ENCODE measurements at places on chromosomes 12 and 14.

GRCh38 chr14:74444866-74445265, 18.9 kb upstream of the SYNDIG1L start:
- no peak for DNase-seq

DNA sequence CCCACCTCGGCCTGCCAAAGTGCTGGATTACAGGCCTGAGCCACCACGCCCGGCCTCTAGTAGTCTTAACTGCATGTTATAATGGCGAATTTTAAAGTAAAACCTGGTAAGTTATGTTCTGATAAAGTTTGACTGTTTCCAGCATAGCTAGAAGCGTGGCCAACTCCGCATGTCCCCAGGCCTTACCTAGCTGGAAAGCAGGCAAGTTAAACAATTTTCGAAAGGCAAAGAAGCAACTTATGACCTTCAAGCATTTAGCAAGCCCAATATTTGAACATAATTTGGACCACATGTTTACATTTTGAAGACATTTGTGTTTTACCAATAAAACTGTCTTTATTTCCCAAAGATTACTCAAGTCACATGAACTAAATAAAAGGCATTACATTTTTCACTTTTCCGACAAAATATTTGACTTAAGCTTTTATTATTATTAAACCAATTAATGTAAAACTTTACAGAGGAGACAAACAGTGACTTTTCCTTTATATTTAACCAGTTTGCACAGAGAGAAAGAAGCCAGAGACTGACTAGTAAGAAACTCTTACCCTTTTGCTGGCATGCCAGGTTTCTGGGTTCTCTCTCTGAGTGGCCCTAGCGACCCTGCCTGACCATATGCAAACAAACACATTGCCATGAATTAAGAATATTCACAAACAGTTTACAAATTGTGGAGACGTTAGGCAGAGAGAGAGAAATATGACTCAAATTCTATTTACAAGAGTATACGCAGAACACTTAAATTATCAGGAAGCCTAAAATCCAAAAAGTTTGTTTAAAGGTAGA, 106.3 kb downstream of the RIN3 start:
- DNase-seq, result no peak

- DNase-seq, result no peak
These were observed 260.4 kb downstream of the ZFP36L1 start for GRCh38 chr14:68532496-68532895.

DNA sequence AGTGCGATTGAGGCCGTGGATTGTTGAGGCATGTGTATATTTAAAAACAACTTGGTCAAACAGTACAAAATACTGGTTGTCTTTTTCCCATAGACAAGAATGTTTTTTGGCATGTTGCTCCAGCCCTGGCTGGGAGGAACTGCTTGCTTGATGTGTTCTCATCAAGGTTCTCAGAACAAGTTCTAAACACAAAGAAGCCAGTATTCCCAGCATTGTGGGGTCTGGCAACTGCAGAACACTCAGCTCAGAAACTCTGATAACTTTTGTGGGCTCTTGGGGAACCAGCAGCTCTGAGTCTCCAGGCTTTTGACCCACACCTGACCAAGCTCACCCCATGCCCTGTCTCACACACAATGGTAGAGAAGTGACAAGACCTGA, 27.1 kb upstream of the DICER1 start:
- DNase-seq, result no peak

DNA sequence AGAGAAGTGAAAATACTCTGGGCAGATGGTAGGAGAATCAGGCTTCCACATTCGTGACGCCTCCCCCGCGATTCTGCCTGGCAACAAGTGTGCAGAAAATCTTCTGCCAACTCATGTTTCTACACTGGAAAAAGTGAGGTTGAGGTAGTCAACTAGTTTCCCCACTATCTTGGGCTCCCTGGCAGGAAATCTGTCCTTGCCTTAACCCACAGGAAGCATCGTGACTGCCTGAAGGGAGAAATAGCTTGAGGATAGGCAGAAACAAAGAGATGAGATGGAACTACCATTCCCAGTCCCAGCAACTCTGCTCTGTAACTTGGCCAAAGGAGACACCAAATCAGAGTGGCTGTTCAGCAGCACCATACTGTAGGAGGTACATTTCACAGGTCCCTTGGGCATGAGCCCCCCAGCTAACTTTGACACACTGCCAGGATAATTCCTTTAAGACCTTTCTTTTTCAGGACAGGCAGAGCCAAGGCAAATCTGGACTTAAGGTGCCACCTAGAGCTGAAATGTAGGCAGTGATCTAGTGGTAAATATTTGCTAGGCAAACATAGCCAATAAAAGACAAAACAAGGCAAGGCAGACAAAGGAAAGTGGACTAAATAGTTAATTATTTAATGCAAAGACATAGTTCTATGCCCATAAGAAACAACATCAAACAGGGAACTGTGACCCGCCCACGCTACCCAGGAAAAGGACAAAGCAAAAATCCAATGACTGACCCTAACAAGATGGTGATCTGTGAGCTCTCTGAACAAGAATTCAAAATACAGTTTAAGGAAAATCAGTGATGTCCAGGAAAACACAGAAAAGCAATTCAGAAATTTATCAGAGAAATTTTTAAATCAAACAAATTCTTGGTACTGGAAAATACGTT, 205.1 kb downstream of the PTPRO start:
- no peak for DNase-seq

DNA sequence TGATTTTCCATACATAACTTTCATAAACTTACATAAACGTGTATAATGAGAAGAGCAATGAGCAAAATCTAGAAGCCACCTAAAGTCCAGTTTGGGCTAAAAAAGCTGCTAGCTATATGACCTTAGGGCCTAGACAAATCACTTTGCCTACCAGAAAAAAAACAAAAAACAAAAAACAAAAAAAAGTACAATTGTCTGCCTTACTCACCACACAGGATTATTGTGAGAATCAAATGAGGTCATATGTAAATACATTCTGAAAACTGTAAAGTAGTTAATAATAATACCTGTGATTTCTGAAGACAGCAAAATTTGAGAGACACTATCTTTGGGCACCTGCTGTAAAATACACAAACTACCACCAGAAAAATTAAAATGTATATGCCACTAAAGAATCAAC, 4.2 kb downstream of the ATP2B1 start:
- DNase-seq, result no peak

DNA sequence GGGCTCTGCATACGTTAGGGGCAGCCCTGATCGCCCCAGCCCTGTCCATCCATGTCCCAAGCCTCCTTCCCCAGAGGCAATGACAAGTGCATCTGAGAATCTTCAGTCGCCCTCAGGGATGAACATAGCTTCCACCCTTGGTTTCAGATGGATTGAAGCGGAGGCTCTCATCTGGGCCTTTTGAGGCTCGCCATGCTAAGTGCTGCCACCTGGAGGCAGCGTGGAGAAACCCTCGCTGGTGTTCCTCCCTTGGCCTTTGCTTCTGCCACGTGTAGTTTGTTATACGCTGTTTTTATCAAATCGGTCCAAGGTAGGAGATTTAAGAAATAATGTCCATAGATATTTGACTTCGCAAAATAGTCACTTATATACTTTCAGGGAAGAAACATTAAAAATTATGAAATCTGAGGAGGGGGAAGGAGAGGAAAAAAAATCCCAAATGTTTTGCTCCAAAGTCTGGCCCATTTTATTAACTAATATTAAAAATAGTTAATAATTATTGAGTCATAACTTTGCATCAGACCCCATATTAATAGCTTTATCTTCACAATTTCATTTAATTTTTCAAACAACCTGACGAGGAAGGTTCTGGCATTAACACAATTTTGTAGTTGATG, 28.8 kb upstream of the LRRC10 start:
- peak; percentile 35 for DNase-seq

DNA sequence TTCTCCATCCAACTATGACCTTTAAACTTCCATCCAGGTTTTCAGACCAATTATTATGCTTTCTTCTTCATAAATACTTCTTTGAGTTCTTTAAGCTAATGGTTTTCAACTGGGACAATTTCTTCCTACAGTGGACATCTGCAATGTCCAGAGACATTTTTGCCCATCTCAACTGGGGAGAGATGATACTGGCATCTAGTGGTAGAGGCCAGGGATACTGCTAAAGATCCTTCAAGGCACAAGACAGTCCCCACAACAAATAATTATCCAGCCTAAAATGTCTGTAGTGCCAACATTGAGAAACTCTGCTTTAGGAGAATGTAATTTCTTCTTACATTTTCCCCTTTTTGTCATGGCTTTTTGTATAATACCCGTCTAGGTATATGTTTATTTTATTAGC, 10.6 kb downstream of the TRHDE start:
- no peak for DNase-seq

GRCh38 chr14:84323450-84323849, 1206.5 kb upstream of the FLRT2 start:
- DNase-seq, result no peak

DNA sequence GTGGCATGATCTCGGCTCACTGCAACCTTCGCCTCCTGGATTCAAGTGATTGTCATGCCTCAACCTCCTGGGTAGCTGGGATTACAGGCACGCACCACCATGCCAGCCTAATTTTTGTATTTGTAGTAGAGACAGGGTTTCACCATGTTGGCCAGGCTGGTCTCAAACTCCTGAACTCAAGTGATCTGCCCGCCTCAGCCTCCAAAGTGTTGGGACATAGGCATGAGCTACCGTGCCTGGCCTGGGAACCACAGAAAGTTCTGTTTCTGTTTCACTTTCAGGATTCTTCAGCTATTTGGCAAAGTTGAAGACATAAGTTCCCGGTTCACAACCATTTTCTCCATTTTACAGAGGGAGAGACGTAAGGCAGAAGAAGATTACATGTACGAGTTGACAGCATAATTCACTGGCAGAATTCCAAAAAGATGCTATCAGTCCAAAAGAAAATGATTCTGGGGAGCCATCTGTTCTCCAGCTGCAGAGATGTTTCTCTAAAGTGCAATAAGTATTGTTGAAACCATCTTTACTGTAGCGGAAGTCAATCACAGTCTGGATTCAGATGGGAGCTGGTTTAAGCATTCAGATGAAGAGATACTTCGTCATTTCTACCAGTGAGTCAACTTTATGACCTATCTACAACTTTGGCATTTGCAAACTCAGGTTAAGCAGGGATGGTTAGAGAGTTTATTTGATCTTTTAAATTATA, 8.1 kb upstream of the RNF34 start:
- DNase-seq, result no peak

DNA sequence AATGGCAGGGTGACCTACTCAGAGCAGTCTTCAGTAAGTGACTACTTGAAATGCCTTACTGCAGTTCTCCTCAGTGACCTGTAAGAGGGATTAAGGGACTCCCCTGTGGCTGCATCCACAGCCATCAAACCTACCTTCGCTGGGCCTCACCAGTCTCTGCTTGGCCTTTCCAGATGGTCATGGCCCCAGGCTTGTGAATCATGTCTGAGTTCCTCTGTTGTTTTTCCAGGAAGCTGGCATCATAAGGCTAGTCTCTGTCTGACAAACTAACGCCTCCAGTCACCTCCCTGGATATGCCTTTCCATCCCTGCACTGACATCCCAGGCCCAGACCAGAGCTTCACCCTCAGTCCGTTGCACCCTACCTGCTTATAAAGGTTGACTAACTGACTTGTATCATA, 14.0 kb downstream of the RNASE2 start:
- DNase-seq, result no peak

DNA sequence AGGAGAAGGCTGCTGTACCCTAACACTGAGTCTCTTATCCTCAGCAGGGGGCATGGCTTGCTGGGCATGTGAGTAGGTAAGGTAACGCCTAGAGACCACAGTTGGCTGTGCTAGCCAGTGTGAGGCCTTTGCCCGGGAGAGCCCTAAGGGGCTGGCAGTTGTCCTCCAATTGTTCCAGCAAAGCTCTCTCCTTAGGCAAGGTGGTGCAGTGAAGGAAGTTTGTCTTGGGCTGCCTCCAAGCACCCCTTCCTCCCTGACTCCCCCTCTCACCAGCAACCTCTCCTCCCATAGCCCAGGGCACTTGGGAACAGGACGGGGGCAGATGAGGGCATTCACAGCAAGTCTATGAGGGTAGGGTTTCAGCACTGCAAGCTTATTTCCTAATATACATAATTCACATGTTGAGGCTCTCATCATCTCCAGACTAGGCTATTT, 23.0 kb downstream of the LACRT start:
- DNase-seq, result no peak

GRCh38 chr14:91149462-91149861, 35.6 kb downstream of the DGLUCY start:
- no peak for DNase-seq

GRCh38 chr12:89305373-89305772, 46.9 kb downstream of the DUSP6 start:
- DNase-seq, result no peak

GRCh38 chr14:34604995-34605394, 25.0 kb downstream of the SNX6 start:
- no peak for DNase-seq
